ENCODE measurements at places on chromosomes 1 and 21.

DNA sequence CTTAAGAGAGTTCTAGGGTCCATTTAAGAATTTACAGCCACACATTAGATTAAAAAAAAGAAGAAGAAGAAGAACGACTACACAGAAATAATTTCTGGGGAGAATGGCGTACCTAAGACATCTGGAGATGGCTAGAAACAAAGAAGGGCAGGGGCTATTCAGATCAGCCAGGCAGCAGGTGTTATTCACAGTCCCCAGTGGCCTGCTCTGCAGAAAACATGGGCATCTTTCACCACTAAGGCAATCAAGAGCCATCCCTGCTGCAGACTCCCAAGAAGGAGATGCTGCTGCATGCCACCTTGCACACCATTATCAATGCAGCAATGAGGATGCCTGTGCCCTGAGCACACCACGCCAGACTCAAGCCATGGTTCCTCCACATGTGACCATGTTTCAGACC is 7.9 kb upstream of the FCRL2 start:
- DNase-seq, result no peak

GRCh38 chr1:59008599-59009347 is 224.9 kb upstream of the JUN start:
- no peak for DNase-seq

GRCh38 chr1:201064806-201065205 is 41.3 kb upstream of the KIF21B start:
- DNase-seq, result no peak

DNA sequence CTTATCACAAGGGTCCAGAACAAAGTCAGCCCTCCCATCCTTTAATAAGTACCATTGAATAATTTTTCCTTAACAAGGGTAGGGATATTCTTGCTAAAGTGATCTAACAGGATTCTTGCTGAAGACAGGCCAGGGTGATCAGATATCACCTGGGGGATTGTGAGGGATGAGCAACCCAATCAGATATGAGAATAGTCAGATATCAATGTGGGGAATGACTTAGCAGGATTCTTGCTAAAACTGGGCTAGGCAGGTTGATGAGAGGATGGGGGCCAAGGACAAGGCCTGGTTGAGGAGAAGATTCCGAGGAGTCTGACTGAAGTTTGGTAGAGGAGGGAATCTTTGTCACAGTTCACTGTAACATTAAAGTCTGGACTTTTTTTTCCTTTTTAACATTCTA is 23.9 kb upstream of the NLRP3 start:
- no peak for DNase-seq

- no peak for DNase-seq
These were observed 121.1 kb upstream of the ADAR start for GRCh38 chr1:154729031-154729442.

- DNase-seq, result no peak
These were observed 148.2 kb downstream of the NOS1AP start for GRCh38 chr1:162217706-162218105.

DNA sequence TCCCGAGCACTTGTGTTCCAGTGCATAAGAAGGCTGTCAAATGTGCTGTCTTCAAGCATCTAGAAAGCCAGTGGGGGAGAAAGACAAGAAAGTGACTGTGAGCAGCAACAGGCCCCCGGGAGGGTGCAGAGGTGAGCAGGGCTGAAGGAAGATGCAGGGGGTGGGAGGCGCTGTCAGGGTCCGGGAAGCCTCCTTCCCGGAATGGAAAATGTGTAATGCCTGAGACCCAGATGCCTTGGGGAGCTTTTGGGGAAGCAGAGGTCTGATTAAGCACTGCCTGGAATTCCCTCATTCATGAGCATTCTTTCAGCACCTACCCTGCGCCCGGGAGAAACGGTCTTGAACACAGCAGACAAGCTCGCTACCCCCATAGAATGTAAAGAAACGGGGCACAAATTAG is 1.3 kb downstream of the NPHP4 start:
- no peak for DNase-seq

- no peak for DNase-seq
These were observed 111.3 kb downstream of the MIS18A start for GRCh38 chr21:32167513-32167912.

- DNase-seq, result no peak
These were observed 29.0 kb downstream of the ACP6 start for GRCh38 chr1:147641291-147641690.

DNA sequence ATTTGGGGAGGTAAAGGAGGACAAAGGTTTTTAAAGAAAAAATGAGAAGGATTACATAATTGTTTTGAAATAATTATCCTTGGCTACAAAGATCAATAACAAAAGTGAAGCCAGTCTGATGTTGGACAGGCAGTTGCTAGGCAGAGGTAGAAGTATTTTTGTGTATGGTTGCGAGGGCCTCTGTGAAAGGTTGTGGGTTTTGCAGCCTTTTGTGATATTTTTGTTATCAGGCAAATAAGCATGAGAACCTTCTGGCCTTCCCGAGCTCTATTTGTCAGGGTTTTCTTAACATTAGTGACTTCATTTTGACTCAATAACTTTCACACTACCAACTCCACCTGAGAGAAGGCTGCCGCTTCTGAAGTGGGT is 39.2 kb downstream of the CAPN9 start:
- no peak for DNase-seq

DNA sequence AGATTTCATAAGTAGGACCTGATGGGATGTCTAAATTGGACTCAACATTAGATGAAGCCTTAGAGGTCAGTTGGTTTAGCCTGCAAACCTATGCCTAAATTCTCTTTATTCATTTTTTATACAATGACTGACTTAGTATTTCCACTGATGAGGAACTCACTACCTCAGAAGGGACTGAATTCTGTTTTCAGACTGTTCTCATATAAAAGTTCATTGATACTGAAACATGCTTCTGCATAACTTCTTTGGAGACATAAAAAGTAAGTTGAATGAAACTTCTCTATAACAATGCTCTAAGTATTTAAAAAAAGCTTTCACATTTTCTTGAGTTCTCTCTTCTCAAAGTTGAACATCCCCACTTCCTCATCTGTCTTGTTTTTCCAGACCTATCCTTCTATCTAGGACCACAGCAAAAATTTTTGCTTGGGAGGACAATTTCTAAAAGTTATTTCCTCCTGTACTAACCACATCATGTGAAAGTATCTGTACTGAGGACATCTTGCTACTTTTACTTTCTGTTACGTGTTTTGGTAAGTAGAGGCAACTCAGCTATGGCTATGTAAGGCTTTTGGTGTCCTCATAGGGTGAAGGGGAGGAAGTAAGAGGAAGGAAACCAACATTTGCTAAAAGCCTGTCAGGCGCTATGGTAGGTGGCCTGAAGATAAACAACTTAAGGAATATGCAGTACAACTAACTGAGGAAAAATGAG is 64.1 kb downstream of the USP24 start:
- no peak for DNase-seq

DNA sequence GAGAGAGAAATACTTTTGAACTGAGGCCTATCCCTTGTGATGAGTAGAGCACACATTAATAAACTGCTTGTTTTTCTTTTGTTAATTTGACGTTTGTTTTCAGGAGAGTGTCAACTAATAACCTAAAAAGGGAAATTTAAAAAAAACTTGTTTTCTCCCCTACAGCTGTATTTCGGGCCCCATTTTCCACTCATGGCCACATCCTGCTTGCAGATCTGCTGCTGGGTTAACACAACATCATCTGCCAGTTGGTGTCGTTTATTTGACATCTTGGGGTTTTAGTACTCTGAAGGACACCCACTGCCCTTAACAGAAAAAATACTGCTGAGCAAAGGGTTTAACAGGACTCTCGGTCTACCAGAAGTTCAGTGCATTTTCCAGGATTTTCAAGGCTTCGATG is 848 bp upstream of the PYHIN1 start:
- DNase-seq, result no peak
